AG20443 (cell line): ENCODE measurements at places on chromosomes 16 and 17.

GRCh38 chr16:83968306-83968851 is 335 bp downstream of the NECAB2 start:
- DNase-seq = peak; percentile 61

DNA sequence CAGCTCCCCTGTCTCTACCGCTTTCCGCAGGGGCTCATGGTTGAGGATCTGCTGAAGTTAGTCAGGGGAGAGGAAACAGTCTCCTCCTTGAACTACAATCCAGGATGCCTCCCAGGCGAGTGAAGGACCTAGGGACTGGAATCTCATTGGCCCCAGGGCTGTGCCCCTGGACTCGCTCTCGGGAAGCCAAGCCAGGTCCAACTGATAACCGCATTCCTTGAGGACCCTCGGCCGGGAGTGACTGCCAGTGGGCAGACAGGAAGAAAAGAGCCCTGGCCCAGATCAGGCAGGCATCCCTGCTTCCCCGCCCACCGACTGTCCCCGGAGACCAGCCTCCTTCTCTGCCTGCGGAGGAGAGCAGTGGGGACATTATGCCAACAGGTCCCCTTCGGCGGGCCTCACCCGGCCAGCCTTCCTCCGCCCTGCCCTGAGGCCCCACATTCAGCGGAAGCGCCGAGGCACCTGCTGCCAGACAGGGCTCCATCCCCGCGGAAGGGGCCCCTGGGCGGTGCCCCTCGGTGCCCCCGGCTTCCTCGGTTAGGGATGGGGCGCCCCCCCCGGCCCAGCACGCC is 776 bp downstream of the LRRC75A start:
- no peak for DNase-seq

- DNase-seq = peak; percentile 78
These were observed 211.3 kb downstream of the FOXL1 start for GRCh38 chr16:86789621-86790051.

GRCh38 chr16:1028524-1029258 is 43.9 kb upstream of the SSTR5 start:
- DNase-seq = no peak

DNA sequence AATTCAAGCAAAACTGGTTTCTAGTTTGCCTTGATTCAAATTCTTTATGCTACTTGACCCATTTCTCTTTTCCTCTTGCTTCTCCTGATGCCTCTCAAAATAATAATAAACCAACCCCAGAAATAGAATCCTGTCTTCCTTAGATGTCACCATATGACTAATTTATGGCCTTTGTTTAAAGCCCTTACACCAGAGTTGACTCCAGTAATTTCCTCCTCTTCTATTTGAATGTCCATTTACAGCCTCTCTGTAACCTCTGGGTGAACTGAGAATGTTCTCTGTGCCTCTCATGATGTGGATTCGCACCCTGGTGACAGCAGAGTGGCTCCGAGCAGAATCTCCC is 31.5 kb downstream of the ZFHX3 start:
- no peak for DNase-seq

- peak; percentile 25 for DNase-seq
These were observed 161.8 kb upstream of the NOG start for GRCh38 chr17:56431736-56432135.
